ENCODE measurements at places on chromosomes 11 and 22. TPM values are rescaled to one million over a fixed set of nuclear protein-coding genes. Genes with fewer than 3 reads are reported as not detected.

DNA sequence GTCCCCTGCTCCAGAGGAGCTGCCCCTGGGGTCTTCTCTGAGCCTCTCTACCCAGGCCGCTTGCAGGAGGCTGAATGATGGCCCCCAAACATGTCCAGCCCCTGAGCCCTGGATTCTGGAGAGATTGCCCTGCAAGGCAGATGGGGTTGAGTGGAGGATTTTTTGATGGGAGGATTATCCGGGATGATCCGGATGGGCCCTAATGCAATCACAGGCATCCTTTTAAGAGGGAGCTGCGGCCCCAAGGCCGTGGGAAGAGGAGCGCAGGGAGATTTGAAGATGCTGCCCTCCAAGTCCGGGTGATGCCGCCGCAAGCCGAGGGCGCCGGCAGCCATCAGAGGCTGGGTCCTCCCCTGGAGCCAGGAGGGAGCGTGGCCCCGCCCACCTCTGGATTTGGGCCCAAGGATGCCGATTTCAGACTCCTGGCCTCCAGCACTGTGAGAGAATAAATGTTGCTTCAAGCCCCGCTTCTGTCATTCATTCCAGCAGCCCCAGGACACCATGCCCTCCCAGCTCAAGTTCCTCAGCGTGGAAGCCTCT lies 66.0 kb downstream of the WNT7B start:
- H3K27me3 ChIP-seq: no peaks in the 10 kb centered on the region
- H3K4me1 ChIP-seq: 0 out of 2 replicates have a peak, but pooled peaks cover 9% of the 10 kb centered on the region
- H3K27ac ChIP-seq: no peak overlapping the region
- no peaks in the 10 kb centered on the region for H3K36me3 ChIP-seq
- DNase-seq: no peak
- H3K4me3 ChIP-seq: no peak overlapping the region

- H3K27ac ChIP-seq: no peak overlapping the region
- H3K4me3 ChIP-seq: no peak overlapping the region
- no peaks in the 10 kb centered on the region for H3K36me3 ChIP-seq
- no peaks in the 10 kb centered on the region for H3K4me1 ChIP-seq
- H3K27me3 ChIP-seq: peaks cover 49% of the 10 kb centered on the region
- no peak for DNase-seq
Measured at GRCh38 chr11:13033760-13034533, 24.8 kb downstream of the RASSF10 start.

The TSGA10IP gene
- not detected for total RNA-seq

The OSM gene
- total RNA-seq: not detected

DNA sequence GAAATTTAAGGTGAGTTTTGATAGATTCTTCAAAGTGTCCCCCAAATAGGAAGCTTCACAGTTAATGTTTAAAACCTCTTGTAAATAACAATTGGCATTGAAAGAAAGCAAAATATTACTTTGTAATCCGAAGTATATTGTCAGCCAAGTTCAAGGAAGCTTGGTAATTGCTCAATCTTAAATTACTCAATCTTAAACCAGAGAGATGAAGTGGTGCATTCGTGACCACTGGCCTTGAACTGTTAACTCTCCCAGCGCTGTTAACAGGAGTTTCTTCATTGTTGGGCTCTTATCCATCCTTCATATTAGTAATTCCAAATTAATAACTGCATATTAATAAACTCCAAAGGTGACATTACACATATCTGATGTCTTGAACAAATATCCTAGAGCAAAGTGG lies 20.6 kb upstream of the FDX1 start:
- peaks cover 8% of the 10 kb centered on the region for H3K4me1 ChIP-seq
- H3K4me3 ChIP-seq: no peak overlapping the region
- DNase-seq: peak; percentile 75
- no peak overlapping the region for H3K27ac ChIP-seq
- H3K27me3 ChIP-seq: no peaks in the 10 kb centered on the region
- no peaks in the 10 kb centered on the region for H3K36me3 ChIP-seq

The TMEM138 gene
- total RNA-seq: 19.0 TPM

DNA sequence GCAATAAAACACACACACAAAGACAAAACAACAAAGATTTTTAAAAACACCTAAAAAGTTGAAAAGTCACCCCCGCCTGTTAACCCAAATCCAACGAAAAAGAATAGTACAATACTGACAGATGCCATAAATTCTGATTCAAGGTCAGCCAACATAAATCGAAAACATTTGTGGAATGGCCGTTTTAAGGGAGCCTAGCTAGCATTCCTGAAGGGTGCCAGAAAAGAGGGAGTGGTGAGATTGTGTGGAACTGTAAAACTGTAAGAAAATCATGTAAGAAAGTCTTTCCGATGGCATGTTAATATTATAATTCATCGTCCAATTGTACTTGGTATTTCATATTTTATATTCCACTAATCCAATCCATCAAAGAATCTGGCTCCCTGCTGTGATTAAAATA lies 75.1 kb downstream of the RAB38 start:
- no peak overlapping the region for H3K4me3 ChIP-seq
- DNase-seq: peak; percentile 12
- no peak overlapping the region for H3K27ac ChIP-seq
- H3K4me1 ChIP-seq: 0 out of 2 replicates have a peak, but pooled peaks cover 8% of the 10 kb centered on the region
- H3K36me3 ChIP-seq: no peaks in the 10 kb centered on the region
- H3K27me3 ChIP-seq: no peaks in the 10 kb centered on the region

GRCh38 chr11:9495803-9496514 lies 35.1 kb downstream of the ZNF143 start:
- H3K4me3 ChIP-seq: no peak overlapping the region
- H3K27ac ChIP-seq: no peak overlapping the region
- peaks cover 7% of the 10 kb centered on the region for H3K4me1 ChIP-seq
- DNase-seq: no peak
- peaks cover 51% of the 10 kb centered on the region for H3K36me3 ChIP-seq
- H3K27me3 ChIP-seq: no peaks in the 10 kb centered on the region

The CHCHD10 gene
- total RNA-seq: not detected

DNA sequence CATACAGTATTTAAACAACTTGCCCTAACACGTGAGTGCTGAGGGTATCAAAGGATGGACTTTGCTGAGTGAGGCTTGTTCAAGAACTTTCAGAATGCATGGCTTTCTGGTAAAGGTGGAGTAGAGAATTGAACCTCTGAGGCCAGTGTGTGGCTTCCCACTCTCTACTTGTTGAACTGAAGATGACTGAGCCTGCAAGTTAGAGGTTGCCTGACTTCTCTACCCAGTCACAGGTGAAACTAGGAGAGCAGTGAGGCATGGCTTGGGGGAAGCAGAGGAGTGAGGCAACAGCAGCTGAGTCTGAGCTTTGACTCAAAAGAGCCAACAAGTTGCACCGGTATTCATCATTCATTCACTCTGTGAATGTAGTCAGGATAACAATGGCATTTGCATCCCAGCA lies 256.4 kb upstream of the SESN3 start:
- no peaks in the 10 kb centered on the region for H3K27me3 ChIP-seq
- H3K36me3 ChIP-seq: no peaks in the 10 kb centered on the region
- H3K4me3 ChIP-seq: no peak overlapping the region
- peak; percentile 44 for DNase-seq
- H3K27ac ChIP-seq: no peak overlapping the region

DNA sequence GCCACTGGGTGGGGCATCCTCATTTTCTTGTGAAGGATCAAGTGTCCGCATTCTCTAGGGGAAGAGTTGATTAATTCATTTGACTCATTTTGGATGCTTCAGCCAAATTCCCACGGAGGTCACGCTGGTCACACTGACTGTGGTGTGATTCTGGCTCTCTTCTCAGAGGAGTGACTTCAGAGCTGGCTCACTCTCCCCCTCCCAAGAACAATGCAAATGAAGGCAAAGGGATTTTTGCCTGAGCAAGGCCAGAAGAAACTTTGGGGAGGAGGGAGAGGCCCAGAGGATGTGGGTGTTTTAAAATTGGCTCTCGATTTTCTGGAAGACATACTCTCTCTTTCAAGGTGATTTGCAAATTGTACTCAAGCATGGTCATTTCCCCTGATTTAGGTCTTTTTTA lies 51.1 kb upstream of the LMO2 start:
- no peaks in the 10 kb centered on the region for H3K27me3 ChIP-seq
- peak overlapping the region; percentile 18 for H3K27ac ChIP-seq
- no peak overlapping the region for H3K4me3 ChIP-seq

The RGL4 gene
- not detected for total RNA-seq

The KLHL35 gene
- 13.0 TPM for total RNA-seq

DNA sequence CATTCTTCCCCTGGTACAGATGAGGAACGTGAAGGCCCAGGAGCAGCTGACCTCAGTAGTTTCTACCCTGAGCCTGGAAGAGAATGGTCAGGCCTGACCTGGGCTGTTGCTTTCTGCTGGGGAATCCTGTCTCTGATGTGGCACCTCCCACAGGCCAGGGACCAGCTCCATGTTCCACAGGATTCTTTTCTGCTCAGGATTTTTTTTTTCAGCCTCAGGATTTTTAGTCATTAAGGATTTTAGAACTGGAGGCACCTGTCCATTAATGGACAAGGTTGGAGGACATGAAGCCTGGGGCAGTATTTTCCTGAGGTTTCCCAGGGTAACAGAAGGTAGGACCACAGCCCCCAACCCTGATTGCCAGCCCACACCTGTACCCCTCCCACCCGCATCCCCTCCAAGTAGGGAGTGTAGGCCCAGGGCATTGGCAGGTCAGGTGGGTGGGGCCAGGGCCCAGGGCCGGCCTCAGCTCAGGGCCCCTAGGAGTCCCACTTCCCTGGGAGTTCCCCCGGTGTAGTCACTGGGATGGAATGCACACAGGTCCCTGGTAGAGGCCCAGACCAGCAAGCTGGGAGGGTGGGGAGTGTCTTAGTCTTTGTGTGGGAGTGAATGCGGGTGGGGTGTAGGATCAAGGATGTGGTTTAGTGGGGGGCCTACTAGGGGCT lies 16.1 kb downstream of the BIK start:
- peak; percentile 83 for DNase-seq
- no peak overlapping the region for H3K27ac ChIP-seq

DNA sequence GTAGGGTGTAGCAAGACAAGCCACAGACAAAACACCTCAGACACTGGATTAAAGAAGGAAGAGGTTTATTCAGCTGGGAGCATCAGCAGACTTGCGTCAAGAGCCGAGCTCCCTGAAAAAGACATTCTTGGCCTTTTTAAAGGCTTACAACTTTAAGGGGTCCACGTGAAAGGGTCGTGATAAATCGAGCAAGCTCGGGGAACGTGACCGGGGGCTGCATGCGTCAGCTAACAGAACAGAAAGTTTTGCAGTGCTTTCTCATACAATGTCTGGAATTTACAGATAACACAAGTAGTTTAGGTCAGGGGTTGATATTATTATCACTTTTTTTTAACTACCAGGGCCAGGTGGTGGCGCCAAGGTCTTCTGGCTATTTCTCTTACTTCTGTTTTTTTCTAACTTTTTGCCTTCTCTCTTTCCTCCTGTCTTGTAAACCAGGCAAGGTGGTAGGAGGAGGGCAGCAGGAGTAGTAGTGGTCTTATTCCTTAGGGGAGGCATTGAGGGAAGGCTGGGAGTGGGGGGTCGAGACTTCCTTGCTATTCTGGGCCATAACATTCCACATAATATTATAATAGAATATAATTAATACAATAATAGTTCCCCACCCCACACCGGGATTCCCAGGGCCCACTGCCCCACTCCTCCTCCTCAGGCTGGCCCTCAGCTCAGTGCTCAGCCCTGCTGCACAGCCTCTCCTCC lies 587 bp upstream of the ALDH3B1 start:
- H3K4me1 ChIP-seq: peaks cover 44% of the 10 kb centered on the region
- peak overlapping the region; percentile 80 for H3K4me3 ChIP-seq
- DNase-seq: peak; percentile 56
- peak overlapping the region; percentile 99 for H3K27ac ChIP-seq
- H3K36me3 ChIP-seq: no peaks in the 10 kb centered on the region
- no peaks in the 10 kb centered on the region for H3K27me3 ChIP-seq

The GUCY1A2 gene
- 1.6 TPM for total RNA-seq
